NCI-H1105 treated with DMSO at 0.1 percent for 48 hours (cell line): ENCODE measurements at places on chromosomes 3 and 15.
A peak's percentile ranks its signal among the peaks of the same experiment; 100 is the strongest.

GRCh38 chr15:68822818-68823217, 2.1 kb upstream of the ANP32A start:
- DNase-seq: no peak

DNA sequence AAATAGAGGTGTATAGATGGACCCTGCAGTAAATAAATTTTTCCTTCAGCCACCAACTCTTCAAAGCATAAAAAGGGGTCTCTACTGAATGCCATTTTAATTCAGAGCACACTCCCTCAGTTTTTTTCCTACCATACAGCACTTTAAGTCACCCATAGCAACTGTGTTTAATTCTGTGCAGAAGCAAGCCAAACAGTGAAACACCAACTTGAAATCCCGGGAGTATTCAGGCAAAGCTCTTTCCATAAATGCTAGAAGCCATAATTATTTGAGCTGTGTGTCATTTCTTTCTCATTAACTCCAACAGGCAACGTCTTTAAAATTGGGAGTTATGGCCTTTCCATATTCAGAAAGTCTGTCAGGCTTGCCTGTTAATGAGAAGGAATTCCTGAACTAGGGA, 562.1 kb downstream of the GRM7 start:
- DNase-seq: no peak

- DNase-seq: peak; percentile 13
Observed at GRCh38 chr15:98799461-98800390, 151.4 kb downstream of the IGF1R start.

- DNase-seq: no peak
Observed at GRCh38 chr3:80870476-80871041, 890.9 kb downstream of the GBE1 start.

GRCh38 chr3:71652781-71653413, 69.4 kb upstream of the FOXP1 start:
- peak; percentile 54 for DNase-seq

DNA sequence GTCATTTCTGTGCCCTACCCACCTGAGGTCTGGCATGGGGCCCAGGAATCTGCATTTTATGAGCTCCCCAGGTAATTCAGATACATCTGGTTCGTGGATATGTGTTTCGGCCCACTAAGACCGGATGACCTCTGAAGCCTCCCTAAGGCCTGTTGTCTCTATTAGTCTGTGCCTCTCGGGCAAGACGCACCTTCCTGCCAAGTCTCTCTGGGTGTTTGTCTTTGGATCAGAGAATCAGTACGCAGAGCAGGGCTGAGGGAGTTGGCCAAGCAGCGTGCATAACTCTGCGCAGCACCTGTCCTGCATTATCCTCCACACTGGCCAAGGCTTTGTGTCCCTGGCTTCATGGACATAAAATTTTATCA, 181.0 kb downstream of the THSD4 start:
- DNase-seq: no peak

- DNase-seq: no peak
Observed at GRCh38 chr3:50163572-50164455, 8.7 kb downstream of the SEMA3F start.

- DNase-seq: no peak
Observed at GRCh38 chr3:71784201-71784913, 591 bp downstream of the PROK2 start.

DNA sequence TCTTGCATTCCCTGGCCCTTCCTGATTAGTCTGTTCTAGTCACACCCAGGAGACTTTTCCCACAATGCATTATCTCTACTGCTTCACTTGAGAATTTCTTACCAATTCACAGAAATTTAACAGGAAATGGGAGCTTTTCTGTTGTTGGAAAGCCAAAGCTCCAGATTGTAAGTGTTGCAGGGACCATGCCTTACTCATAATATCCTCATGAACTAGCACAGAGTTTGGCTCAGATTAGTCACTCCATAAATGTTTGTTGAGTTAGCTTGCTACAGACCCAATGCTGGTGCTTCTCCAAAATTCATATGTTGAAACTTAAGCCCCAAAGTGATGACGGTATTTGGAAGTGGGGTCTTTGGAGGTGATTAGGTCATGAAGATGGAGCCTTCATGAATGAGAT, 232.6 kb downstream of the GAP43 start:
- no peak for DNase-seq
